Liver (tissue), 10 donors: ENCODE measurements at places on chromosomes 12 and 14. TPM values are rescaled to one million over a fixed set of nuclear protein-coding genes. Genes with fewer than 3 reads are reported as not detected.

The CFAP73 gene
- total RNA-seq, result 0.19 TPM

The OAS3 gene
- 9.5 TPM for total RNA-seq

The ZCRB1 gene
- total RNA-seq, result 16.7 TPM

The SDR9C7 gene
- not detected for total RNA-seq

The TROAP gene
- total RNA-seq, result not detected

GRCh38 chr14:74501135-74501614 is 7.6 kb downstream of the ISCA2 start:
- peak; percentile 41 for DNase-seq

GRCh38 chr12:102507301-102507700 is 26.9 kb upstream of the IGF1 start:
- no peak for DNase-seq

GRCh38 chr14:61121355-61121787 is 140.3 kb downstream of the SLC38A6 start:
- no peak for DNase-seq

DNA sequence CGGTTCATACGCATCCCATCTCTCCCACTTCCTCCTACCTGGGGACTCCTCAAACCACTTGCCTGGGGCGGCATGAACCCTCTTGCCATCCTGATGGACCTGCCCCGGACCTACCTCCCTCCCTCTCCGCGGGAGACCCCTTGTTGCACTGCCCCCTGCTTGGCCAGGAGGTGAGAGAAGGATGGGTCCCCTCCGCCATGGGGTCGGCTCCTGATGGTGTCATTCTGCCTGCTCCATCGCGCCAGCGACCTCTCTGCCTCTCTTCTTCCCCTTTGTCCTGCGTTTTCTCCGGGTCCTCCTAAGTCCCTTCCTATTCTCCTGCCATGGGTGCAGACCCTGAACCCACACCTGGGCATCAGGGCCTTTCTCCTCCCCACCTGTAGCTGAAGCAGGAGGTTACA is 3.6 kb downstream of the WNT1 start:
- DNase-seq, result no peak

DNA sequence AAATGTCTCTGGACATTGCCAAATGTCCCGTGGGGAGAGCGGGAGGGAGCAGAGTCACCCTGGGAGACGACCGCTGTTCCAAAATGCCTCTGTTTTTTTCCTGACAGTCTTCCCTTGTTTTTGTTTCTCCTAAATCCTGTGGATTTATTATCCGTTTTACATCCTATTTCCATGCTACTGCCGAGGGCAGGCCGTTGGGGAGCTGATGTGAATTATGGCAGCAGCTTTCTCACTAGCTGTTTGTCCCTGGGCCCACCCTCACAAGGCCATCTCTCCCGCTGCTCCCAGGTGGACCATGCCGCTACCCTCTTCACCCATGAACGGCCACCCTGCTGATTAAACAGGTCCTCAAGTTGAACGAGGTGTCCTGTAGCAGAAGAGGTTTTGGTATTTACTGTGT is 55.2 kb downstream of the FBXL14 start:
- no peak for DNase-seq

DNA sequence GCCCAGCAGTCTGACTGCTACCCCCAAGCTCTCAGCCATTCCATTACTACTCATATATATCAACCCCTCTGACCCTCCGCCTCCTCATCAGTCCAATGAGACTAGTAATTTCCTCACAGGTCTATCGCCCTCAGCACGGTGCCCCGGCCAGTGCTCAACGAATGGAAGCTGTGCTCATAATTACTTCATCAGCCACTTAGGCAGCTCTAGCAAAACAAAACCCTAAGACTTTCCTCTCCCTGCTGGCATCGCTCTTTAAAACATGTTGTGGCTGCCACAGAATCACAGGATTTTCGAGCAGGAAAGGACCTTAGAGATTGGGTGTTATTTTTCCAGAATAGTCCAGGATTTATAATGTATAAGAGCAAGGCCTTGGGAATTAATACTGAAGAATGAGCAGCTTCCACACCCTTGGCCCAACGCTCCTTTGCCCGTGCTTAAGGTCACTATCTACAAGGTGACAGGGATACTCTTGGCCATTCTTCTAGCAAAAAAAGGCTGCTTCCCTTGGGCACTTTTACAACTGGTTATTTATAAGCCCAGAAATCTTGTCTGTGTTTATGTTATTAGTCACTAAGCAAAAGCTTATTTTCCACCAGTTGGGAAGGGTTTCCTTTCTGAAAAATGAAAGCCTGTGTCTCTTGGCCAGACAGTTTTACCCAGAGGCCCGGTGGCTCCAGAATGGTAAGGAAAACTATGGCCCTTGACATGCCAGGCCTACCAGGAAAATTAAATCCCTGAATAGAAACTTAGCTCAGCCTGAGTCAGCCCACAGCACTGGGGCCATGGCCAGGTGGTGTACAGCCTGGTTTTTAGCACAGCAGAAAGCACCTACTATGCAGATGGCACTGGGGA is 47.9 kb downstream of the NUAK1 start:
- no peak for DNase-seq

- DNase-seq, result no peak
These were observed 27.4 kb downstream of the PCNX1 start for GRCh38 chr14:70934502-70935134.

DNA sequence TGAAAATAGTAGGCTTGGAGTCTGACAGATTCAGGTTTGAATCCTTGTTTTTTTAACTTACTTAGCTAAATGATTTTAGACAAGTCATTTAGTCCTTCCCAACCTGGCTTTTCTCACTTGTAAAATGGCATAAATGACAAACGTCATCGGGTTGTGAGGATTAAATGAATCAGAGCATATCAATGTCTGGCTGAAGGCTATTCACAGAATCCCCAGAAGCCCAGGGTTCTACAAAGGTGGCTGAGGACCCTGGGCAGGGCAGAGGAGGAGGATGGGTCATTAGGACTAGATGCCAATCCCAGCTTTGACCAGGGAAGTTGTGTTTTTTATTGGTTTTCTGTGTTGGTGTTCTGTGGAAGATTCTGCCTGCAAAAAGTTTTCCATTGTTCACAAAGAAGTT is 7.6 kb upstream of the PTPRB start:
- no peak for DNase-seq

DNA sequence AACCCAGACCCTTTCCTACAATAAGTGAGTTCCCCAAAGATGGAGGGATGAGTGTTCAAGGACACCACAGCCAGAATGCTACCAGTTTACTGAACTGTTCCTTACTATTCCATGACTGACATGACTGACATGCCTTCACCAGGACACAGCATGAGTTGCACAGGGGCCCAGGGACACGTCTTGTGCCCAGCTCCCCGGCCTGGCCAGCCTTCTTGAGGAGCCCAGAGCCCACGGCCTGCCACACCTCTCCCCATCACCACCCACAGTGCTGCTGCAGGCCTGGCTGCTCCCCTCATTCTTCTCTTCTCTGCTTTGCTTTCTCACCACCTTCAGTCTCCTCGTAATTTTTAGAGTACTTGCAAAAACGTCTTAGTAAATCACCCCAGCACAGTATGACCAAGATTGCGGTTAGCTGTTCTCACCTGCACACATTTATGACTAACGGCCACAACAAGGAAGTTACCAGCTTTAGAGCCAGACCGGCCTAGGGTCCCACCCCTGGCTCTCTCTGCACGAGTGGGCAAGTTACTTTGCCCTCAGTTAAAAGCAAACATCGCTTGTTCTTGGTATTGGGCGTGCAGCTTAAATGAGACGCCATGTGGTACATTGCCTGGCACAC is 18.5 kb downstream of the PPP2R5E start:
- no peak for DNase-seq

DNA sequence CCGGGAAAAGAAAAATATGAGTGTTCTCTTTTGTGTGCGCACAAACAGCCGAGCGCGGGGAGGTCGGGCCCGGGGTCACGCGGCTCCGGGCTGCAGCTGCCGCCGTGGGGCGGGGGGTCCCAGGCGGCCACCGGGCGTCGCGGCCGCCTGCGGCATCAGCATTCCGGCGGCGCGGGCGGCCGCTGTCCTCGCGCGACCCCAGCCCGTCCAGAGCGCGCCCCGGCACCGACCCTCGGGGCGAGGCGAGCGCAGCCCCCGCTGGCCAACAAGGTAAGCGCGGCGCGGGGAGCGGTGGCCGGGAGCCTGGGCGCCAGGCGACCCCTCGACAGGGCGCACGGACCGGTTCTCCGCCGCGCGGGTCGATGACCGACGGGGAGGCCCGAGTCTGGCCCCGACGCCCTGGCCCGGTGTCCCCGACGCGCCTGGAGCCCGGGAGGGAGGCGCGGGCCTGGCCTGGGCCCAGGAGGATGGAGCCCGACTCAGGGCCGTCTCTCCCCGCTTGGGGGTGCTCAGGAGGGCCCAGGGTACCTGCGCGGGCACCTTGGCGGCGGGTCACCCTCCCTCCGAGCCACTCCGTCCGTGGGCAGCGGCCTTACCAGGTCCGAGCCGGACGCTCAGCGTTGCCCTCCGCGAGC is 103.9 kb upstream of the DIO3 start:
- DNase-seq, result no peak

GRCh38 chr12:131830335-131830913 is 2.2 kb downstream of the MMP17 start:
- peak; percentile 52 for DNase-seq

DNA sequence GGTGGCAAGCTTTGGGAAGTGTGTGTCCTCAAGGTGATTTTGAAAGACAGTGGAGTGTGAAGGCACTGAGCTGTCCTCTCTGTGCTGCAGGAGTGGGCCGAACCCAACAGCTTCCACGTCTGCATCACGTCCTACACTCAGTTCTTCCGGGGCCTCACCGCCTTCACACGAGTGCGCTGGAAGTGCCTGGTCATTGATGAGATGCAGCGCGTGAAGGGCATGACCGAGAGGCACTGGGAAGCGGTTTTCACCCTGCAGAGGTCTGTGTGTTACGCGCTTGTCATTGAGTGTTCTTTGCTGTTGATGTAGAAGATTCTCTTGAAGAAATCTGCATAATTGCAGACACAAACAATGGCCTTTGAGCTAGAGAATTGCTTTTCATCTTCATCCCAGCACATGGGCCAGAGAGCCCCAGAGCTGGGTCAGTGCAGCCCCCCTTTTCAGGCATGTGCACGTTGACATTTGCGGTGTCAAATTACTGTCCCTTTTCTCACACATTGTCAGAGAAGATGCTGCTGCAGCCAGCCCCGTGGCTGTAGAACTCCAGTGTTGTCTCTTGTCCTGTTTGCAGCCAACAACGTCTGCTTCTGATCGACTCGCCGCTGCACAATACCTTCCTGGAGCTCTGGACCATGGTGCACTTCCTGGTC is 63.3 kb downstream of the EP400 start:
- no peak for DNase-seq

GRCh38 chr12:92886131-92886530 is 43.0 kb downstream of the EEA1 start:
- DNase-seq, result no peak

- DNase-seq, result no peak
These were observed 9.8 kb upstream of the PHLDA1 start for GRCh38 chr12:76041406-76041805.

GRCh38 chr12:82357845-82358199 is 365 bp downstream of the CCDC59 start:
- DNase-seq, result no peak

DNA sequence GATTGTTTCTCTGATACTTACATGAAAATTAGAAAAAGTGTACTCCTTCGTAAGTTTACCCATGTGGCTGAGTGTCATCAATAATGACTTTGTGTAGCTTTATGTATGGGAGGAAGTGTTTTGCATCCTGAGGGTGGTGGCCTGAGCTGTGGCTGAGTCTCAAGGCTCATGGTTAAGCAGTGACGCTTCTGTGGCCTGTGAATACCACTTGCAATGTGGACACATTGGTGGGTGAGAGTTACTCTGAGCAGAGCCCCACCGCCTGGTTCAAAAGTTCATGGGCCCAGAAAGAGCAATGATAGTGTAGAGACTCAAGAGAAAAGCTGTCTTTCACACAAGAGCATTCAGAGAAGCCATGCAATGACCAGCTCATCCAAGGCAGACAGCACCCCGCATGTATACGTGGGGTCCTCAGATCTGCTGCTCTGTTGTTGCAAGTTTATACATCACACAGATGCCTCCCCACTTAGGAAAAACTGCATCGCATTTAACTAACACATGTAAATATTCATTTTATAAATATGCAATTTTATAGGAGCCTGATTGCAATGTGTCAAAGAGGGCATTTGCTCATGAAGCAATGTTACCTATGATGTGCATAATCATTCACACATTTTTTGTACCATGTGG is 55.1 kb upstream of the FRMD6 start:
- no peak for DNase-seq
